ENCODE measurements at places on chromosomes 2 and 18.

DNA sequence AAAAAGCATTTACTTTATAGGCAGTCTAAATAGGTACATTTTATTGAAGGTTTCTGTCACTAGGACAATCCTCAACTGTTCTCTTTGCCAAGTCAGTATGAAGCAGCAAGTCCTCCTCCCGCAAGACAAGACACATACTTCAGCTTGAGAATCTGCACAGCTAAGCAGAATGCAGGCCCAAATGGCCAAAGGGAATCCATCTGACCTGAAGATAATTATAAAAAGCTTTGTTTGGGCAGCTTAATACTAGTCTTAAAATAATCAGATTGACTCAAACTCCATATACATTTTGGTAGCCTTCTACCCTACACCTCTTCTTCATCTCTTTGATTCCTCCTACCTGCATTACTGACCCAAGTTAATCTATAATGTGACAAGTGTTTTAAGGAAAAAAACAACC lies 1.8 kb downstream of the LANCL1 start:
- DNase-seq: no peak

- no peak for DNase-seq
Observed at GRCh38 chr2:100972452-100972851, 29.6 kb upstream of the RPL31 start.

- no peak for DNase-seq
Observed at GRCh38 chr2:48504647-48505327, 25.2 kb upstream of the STON1 start.

- DNase-seq: no peak
Observed at GRCh38 chr2:35463805-35464596, 891.6 kb upstream of the CRIM1 start.

DNA sequence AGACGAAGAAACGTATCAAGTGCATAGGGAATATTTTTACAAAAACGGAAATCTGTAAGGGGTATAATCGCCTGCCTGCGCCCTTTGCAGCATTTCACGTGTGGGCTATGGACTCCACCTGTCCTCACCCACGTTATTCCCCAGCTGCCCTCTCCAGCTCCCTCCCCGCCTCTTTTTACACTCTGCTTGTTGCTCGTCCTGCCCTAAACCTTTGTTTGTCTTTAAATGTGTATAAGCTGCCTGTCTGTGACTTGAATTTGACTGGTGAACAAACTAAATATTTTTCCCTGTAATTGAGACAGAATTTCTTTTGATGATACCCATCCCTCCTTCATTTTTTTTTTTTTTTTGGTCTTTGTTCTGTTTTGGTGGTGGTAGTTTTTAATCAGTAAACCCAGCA lies 169.4 kb upstream of the SIX3 start:
- no peak for DNase-seq

DNA sequence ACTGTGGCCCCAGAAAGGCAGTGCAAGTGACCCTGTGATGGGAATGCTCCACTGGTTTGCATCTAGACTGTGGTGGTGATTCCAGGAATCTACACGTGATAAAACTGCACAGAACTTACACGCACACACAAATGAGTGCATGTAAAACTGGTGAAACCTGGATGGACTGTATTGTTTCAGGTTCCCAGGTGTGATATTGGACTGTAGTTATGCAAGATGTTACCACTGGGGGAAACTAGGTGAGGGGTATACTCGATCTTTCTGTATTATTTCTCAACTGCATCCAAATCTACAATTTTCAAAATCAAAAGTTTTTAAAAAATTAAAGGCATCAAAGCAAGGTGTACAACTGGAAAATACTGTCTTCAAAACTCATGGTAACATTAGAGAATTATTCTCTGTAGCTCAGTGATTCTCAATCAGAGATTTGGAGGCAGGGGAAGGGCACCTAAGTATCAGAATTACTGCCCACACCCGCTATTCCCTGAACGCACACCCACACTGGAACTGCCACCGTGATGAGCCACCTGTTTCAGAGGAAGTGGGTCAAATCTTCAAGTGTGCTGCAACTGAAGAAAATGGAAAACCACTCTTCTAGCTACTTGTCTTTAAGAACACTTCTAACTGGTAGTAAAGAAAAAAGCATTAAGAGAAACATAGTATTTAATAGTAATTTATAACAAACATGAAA lies 26.7 kb downstream of the PTPN2 start:
- DNase-seq: no peak

DNA sequence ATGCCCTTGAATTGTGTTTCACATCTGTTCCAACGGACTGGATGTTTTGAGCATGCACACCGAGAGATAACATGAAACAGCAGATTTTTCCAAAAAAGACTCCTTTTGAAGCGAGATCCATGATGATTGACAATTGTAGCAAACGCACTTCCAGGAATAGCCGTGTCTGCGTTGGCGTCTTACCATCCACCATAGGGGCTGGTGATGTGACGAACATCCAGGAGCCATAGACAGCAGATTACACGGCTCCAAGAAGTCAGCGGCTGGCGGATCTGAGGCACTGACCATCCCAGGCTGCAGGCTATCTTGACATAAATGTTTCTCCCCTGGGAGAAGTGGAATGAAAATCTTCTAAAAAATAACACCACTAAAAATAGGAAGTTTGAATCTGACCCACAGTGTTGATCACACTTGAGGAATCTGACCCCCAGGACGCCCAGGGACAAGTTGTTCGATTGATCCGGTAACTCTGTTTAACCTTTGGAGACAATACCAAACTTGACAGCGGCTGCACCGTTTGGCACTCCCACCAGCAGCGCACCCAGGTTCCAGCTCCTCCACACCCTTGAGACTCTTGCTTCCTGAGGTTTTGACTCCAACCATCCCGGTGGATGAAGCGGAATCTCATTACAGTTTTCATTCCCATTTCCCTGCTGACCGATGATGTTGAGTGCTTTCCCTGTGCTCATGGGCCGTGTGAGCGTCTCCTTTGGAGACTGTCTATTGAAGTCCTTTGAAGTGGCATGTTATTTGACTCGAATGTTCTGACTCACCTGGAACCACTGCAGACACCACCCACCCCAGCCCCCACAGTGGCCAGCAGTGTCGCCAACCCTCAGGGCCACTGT lies 140.0 kb upstream of the GPC1 start:
- no peak for DNase-seq

GRCh38 chr2:174772472-174772801 lies 8.2 kb upstream of the CHRNA1 start:
- DNase-seq: no peak

DNA sequence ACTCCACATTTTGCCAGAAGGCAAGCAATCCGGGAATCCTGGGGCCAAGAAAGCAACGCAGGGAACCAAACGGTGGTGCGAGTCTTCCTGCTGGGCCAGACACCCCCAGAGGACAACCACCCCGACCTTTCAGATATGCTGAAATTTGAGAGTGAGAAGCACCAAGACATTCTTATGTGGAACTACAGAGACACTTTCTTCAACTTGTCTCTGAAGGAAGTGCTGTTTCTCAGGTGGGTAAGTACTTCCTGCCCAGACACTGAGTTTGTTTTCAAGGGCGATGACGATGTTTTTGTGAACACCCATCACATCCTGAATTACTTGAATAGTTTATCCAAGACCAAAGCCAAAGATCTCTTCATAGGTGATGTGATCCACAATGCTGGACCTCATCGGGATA lies 26.8 kb downstream of the B3GNT2 start:
- DNase-seq: no peak

- no peak for DNase-seq
Observed at GRCh38 chr18:63186520-63187222, 132.9 kb downstream of the BCL2 start.

DNA sequence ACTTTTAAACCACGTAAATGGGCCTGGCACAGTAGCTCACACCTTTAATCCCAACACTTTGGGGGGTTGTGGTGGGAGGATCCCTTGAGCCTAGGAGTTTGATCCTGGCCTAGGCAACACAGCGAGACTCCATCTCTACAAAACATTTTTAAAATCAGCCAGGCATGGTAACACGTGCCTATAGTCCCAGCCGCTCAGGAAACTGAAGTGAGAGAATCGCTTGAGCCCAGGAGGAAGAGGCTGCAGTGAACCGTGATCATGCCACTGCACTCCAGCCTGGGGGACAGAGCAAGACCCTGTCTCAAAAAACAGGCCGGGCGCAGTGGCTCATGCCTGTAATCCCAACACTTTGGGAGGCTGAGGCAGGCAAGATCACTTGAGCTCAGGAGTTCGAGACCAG lies 12.2 kb downstream of the ROCK1 start:
- DNase-seq: no peak

- no peak for DNase-seq
Observed at GRCh38 chr2:37512971-37513370, 158.5 kb downstream of the CDC42EP3 start.

GRCh38 chr2:169649278-169649677 lies 44.9 kb downstream of the CFAP210 start:
- no peak for DNase-seq

DNA sequence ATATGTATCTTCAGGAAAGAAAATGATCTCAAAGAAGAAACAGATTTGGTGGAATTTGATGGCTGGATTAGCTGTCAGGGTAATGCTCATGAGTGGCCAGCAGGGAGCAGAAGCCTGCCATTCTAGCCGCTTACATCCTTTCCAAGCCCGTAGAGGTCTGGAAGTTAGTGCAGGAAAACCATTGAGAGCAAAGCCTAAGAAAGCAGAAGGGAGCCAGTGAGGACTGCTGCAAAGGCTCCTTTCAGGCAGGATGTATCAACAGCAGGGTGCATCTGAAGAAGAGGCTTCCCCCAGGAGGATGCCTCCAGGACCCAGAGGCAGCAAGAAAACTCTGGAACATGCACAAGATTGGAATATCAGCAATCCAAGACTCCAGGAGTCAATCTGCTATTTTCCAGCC lies 22.9 kb upstream of the LBH start:
- no peak for DNase-seq

DNA sequence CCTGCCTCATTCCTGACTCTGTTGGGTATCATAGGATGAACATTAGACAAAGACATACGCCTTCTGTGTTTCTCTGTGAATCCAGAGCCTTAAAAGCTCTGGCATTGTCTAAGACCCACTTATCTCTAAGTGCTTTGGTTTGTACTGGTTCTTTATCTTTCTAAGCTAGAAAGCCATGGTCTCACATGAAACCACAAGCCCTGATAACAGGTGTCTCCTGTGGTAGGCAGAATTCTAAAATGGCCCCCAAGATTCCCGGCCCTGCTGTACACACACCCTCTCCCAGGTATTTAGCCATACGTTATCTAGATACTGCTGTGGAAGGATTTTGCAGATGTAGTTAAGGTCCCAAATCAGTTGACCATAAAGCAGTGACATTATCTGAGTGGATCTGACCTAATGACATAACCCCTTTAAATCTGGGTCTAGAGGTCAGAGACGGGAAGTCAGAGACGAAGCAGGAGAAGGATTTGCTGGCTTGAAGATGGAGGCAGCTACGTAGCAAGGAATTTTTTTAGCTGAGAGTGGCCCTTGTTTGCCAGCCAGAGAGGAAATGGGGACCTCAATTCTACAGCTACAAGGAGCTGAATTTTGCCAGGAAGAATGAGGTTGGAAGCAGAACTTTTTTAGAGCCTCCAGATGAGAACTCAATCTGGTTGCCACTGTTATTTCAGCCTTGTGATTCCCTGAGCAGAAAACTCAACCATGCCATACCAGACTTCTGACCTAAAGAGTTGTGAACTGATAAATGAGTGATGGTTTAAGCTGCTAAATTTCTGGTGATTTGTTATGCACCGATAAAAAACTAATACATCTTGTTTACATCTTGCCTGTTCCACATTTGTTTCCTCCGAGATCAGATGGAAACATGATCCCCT lies 186.7 kb downstream of the CAMKMT start:
- no peak for DNase-seq

GRCh38 chr2:133641942-133642725 lies 73.9 kb upstream of the NCKAP5 start:
- no peak for DNase-seq

DNA sequence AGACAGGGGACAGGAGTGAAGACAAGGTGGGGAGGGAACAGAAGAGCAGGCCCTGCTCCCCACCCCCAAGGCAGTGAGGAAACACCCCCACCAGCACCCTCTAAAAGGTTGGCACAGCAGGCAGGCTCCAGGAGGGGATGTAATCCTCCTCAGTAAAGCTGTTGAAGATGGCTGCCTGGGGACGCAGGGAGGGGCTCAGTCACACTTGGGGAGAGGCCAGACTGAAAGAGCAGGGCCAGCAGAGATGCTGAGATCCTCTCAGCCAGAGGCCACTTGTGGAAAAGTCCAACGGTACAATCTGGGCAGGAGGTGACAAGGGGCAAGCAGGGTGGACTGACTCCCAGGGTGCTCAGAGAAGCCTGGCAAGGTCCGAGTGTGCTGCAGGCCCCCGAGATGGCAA lies 154.8 kb upstream of the ID2 start:
- no peak for DNase-seq

DNA sequence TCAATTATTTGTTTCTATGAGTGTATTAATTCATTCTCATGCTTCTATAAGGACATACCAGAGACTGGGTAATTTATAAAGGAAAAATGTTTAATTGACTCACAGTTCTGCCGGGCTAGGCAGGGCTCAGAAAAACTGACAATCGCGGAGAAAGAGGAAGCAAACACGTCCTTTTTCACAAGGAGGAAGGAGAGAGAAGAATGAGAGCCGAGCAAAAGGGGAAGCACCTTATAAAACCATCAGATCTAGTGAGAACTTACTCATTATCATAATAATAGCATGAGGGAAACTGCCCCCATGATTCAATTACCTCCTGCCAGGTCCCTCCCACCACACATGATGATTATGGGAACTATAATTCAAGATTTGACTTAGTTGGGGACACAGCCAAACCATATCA lies 294.0 kb downstream of the DSC3 start:
- no peak for DNase-seq

- no peak for DNase-seq
Observed at GRCh38 chr2:209469481-209469880, 45.6 kb downstream of the MAP2 start.

- no peak for DNase-seq
Observed at GRCh38 chr2:197674591-197674990, 796 bp downstream of the RFTN2 start.

GRCh38 chr2:6755456-6755855 lies 110.3 kb downstream of the CMPK2 start:
- DNase-seq: no peak

DNA sequence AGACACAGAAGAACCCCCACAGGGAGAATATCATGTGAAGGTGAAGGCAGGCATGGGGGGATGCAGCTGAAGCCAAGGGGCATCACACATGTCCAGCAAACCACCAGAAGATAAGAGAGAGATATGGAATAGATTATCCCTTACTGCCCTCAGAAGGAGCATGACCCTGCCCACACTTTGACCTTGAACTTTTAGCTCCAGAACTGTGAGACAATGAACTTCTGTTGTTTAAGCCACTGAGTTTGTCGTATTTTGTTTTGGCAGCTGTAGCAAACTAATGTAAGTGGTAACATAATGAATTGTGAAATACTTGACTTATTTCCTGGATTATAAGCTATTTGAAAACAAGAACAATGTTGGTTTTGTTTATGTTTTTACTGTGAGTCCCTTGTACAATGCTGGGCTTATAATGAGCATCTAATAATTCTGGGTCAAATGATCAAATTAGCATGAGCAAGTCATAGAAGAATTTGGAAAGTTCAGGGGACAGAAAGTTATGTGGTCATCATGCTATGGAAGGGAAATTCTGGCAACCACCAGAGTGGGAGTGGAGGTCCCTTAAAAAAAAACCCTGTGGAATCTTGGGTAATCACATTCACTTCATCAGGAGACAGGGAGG lies 541.0 kb upstream of the KLHL29 start:
- no peak for DNase-seq

- no peak for DNase-seq
Observed at GRCh38 chr2:222939208-222939856, 78.5 kb downstream of the ACSL3 start.

GRCh38 chr2:108607706-108608301 lies 73.5 kb downstream of the LIMS1 start:
- DNase-seq: no peak

All from esophagus squamous epithelium (tissue), 5 donors.